ENCODE measurements at places on chromosomes 1 and 21.

DNA sequence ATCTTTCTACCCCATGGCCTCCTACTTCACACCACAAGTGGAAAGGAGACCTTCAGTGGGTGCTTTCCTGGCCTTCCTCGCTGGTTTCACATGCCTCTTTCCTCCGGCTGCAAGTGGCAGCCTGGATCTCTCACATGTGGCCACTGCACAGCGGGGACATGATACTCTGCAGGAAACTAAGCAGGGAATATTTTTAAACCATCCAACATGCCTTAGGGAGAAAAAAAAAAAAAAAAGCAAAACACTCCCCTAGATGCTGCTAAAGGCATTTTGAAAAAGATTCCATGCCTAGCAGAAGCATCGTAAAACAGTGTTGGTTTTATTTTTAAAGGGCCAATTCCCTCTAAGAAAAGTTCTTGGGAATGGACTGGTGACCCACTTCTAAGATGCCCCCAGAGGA is 12.2 kb upstream of the GJA5 start:
- no peak for DNase-seq

DNA sequence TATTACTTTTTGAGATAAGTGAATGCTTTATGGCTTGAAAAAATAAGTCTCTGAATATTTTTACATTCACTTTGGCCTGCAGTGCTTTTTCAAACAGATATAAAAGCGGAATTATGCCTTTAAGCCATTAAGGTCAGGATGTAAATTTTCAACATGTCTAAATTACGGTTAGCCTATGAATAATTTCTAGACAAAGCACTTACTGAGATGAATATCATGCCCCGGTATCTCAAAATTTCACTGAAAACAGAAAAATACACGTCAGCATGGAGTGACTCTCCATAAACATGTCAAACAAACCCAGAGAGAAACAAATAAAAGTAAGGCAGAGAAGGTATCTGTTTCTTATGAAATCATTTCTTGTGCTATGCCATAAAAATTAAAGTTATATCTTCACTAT is 853.9 kb downstream of the KCNT2 start:
- DNase-seq, result peak; percentile 16

GRCh38 chr21:45980697-45981096 is 873 bp upstream of the COL6A1 start:
- no peak for DNase-seq

- no peak for DNase-seq
Measured at GRCh38 chr1:241352401-241352800, 4.6 kb downstream of the RGS7 start.

GRCh38 chr1:35958558-35958957 is 27.7 kb downstream of the AGO3 start:
- no peak for DNase-seq

DNA sequence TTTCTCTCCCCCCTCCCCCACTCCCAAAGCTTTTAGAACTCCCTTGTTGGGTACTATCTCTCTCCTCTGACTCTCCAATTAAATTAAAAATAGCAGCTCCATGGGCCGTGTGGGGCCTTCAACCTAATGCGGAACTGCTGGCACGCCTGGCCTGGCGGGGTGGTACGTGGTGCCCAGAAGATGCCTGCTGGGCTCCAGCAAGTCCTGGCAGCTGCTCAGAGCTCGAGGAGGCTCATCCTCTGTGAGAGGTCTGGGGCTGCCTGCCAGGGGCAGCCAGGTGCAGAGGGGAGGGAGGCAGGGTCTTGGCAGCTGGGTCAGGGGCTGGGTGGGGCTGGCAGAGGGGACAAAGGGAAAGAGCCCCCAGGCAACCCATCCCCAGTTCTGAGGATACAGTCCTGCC is 74.4 kb downstream of the ACTL8 start:
- no peak for DNase-seq

DNA sequence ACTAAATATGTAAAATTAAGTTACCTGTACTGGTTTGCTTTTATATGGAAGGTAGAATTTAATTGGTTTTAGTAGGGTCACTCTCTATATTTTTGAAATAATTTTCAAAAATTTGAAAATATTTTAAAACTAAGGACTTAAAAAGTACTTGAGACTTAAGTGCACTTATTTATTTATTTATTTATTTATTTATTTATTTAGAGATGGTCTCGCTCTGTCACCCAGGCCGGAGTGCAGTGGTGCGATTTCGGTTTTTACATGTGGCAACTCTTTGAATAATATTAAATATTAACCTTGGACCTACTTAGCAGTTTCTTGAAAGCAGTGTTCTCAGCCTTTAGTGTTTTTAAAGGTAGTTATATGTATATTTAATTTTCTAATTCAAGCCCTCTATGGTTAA is 36.4 kb downstream of the TMED5 start:
- DNase-seq, result no peak

GRCh38 chr1:11842154-11843041 is 5.2 kb downstream of the NPPA start:
- no peak for DNase-seq

DNA sequence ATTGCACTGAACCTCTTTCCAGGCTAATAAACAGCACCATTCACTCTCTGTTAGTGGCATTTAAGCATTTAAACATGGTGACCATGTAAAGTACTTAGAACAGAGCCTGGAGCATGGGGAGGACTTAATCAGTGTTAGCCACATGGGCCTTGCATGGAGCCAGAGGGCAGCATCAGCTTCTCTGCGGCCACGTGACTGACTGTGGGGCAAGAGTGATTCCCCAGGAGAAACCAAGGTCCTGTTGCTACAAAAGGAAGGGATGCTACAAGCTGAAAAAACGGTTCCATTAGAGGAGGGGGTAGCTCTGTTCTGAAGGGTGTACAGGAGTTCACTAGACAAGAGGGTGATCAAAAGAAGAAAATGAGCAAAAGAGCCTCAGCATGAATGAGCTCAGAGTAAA is 256.8 kb downstream of the MATN1 start:
- no peak for DNase-seq

DNA sequence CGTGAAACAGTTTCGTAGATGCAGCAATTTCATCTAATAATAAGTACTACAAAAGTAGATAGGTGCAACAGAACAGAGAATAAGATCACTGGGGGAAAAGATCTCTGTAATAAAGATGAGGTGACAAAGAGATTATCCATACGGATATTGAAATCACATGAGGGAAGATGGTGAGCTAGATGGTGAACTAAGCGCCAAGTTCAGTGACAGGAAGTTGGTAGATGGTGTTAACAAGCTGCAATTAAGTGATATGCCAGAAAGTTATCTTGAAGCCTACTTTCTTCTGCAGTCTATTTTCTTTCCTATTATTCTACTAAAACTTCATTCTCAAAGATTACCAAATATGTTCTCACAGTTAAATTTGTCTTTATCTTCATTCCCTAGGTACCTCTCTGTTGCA is 7.1 kb downstream of the LRIF1 start:
- no peak for DNase-seq

- no peak for DNase-seq
Measured at GRCh38 chr1:228105996-228106799, 2.9 kb downstream of the MRPL55 start.

DNA sequence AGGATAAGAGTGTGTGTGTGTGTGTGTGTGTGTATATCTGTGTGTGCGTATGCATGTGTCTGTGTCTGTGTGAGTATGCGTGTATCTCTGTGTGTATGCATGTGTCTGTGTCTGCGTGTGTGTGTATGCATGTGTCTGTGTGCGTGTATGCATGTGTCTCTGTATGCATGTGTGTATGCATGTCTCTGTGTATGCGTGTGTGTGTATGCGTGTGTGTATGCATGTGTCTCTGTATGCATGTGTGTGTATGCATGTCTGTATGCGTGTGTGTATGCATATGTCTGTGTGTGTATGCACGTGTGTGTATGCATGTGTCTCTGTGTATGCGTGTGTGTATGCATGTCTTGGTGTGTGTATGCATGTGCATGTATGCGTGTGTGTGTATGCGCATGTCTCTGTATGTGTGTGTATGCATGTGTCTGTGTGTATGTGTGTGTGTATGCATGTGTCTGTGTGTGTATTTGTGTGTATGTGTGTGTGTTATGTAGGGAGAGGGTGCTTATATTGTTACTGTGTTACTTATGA is 247.8 kb downstream of the DYRK1A start:
- no peak for DNase-seq

Data from mesenchymal stem cell (in vitro differentiated cells and primary cell).